MCF 10A (cell line): ENCODE measurements at places on chromosomes 3 and 15.

DNA sequence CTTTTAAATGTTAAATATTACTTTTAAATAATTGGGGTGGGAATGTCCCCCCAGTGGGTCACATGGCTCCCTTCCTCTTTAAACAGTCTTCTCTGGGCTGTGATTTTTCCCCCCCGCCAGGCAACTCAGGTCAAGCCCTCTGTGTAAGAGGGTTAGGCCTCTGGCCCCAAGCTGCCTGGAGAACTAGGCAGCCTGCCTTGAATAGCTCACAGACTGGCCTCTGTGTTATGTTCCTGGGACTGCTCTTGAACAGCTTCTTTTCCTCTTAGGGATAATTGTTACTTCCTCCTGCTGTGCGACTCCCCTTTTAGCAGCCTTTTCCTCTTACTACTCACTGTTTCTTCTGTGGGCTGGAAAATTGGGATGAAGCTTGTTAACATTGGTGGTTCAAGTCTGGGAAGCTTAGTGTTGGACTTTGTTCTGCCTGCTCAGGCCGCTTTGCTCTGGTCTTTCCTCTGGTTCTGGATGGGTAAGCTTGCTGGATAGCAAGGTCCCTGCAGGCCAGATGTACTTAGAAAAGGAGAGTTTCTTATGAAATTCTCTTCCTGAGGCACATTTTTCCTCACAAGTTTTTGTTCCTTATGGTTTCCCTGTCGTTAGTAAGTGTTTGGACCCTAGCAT, 2.2 kb downstream of the TEX264 start:
- DNase-seq = no peak

GRCh38 chr3:60696428-60697125, 554.7 kb downstream of the FHIT start:
- DNase-seq = no peak

DNA sequence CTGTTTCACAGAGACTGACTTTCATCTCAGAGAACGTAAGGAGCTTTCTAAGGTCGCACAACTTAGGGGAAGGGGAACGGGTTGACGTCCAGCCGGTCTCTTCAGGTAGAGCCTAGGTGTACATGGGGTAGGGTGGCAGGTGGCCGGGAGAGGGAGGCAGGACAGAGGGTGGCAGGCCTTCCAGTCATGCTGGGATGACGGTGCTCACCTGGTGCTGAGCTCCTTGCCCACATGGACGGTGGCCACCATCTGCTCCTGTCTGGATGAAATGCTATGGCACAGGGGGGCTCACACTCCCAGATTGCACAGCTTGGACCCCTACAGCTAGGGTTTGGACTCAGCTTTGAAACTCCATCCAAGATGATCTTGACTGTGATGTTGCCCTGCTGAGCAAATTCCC, 144.5 kb downstream of the ATP10A start:
- DNase-seq = no peak

GRCh38 chr3:177182352-177182751, 14.9 kb downstream of the TBL1XR1 start:
- no peak for DNase-seq

DNA sequence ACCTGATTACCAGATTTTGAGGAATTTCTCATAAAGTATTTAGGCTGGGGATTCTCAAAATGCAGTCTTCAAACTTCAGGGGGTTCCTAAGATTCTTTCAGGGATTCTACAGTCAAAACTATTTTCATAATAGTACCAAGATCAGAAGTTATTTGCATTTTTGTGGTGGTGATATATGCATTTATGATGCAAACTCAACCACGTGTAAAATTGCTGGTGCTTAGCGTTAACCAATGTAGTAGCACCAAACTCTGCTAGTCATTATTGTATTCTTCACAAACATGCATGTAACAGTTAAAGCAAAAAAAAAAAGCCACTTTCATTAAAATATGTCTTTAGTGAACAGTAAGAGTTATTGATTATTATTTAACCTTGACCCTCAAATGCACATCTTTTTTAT, 274.9 kb upstream of the DNAJC19 start:
- DNase-seq = no peak

DNA sequence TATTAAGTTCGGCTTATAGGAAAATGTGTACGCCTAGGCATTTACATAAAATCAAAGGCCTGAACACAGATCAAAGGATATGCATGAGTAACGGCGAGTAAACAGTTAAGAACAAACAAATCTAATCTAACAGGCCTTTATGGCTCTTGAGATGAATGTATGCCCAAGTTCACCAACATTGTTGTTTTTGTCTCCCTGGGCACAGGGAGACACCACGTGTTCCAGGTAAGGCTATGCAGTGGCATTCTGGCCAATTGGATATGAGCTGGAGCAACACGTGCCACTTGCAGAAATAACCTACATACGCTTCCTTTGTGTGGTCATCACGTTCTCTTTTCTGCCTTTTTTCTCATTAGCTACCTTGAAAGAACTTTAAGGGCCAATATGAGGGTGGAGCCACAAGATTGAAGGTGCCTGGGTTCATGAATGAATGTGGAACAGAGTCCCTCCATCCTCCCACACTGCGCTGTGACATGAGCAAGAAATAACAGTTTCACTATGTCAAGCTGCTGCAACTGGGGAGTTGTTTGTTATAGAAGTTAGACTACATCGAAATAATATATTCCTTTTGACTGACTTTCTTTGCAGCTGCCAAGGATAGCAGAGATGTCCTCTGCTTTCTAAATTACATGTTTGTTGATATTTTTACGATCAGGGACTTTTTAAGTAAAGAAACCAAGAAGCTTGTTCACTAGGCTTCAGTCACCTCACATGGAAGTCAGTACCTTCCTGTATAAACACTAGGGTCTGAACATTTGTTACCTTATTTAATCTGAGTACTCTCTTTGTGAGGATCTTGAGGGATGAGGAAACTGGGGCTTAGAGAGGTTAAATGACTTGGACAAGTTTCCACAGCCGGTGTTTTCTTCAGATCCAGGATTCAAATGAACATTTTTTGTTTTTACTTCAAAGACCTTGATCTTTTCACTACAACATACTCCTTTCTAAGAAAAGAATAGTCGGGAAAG, 427.5 kb upstream of the TBL1XR1 start:
- no peak for DNase-seq

GRCh38 chr3:36124118-36124796, 256.0 kb upstream of the STAC start:
- peak; percentile 74 for DNase-seq

GRCh38 chr3:110383356-110383755, 688.3 kb upstream of the NECTIN3 start:
- DNase-seq = no peak

GRCh38 chr3:136142592-136142991, 53.5 kb downstream of the MSL2 start:
- DNase-seq = peak; percentile 76

DNA sequence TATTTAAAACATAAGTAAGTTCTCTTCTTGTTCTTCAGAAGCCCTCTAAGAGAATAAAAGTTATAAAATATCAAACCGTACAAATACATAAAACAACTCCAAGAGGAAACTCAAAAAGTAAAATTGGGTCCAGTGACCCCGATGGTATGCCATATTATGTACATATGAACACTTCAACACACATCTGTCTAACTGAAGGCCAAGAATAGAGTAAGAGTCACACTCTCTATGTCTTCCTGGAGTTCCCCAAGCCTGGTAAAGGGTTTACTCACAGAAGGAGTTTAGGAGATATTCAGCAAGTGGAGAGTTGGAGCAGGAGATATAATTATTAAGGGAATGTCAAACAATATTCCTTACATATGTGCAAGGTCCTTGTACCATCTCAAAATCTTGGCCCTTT, 101.3 kb upstream of the EIF1B start:
- no peak for DNase-seq

DNA sequence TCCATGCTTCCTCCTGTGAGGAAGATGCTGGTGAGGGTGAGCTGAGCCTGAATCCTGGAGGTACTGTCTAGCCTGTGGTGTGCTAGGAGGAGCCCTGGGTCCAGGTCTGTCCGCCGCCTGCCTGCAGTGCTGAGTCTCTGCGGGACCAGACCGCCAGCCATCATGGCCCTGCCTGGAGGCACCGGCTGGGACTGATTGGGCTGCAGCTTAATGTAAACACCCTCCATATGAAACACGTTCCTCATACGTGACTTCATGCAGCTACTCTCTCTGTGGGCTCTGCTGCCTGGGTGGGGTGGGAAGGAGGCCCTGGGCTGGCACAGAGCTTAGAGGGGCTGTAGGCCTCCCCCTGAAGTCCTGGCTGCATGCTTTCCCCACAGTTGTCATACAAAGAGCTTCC, 67.4 kb downstream of the FBLN2 start:
- no peak for DNase-seq

GRCh38 chr3:103210583-103210982, 775.8 kb downstream of the ZPLD1 start:
- no peak for DNase-seq

DNA sequence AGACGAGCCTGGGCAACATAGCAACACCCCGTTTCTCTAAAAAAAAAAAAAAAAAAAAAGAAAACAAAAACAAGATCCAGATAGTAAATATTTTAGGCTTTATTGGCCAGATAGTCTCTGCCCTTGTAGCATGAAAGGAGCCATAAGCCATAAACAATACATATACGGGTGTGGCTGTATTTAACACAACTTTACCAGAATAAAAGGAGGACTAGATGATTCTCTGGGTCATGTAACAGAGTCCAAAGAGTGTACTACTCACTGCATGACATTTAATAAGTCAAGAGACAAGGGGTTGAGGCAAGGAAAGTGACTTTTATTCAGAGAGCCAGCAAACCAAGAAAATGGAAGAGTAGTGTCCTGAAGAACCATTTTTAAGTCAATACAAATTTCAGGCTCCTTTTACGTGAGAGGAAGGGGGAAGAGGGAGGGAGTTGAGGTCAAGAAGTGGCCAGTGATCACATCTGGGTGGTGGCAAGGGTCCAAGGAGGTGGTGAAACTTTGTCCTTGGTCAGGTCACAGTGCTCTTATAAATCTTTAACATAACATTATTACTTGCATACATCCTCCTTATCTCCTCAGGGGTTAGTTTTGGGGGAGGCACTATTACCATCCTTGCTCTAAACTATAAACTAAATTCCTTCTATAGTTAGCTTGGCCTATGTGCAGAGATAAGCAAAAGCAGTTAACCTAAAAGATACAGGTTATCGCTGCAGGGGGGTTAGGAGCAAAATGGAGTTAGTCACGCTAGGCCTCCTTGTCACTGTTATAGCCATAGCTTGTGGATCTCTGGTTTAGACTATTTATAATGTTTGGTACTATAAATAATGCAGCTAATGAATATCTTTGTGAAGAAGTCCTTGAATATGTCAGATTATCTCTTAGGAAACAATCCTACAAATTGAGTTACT, 46.1 kb downstream of the METTL6 start:
- no peak for DNase-seq

- peak; percentile 33 for DNase-seq
Observed at GRCh38 chr15:57017024-57017423, 98.6 kb downstream of the TCF12 start.

GRCh38 chr3:88267441-88267840, 117.7 kb downstream of the C3orf38 start:
- DNase-seq = no peak

- DNase-seq = no peak
Observed at GRCh38 chr3:159996018-159996417, 7.4 kb downstream of the IL12A start.
